ENCODE measurements at places on chromosomes 5 and 9. TPM values are rescaled to one million over a fixed set of nuclear protein-coding genes. Genes with fewer than 3 reads are reported as not detected.

Gene IFNK
- polyA plus RNA-seq = not detected

- no peak for DNase-seq
These were observed 158.5 kb downstream of the TRPM3 start for GRCh38 chr9:70962761-70963440.

- DNase-seq = no peak
These were observed 106.1 kb upstream of the STC2 start for GRCh38 chr5:173434270-173434669.

Gene NUP188
- polyA plus RNA-seq = 36.5 TPM

GRCh38 chr9:32524892-32525708 is 896 bp downstream of the RIGI start:
- no peak for DNase-seq

GRCh38 chr5:74372502-74373064 is 267.9 kb downstream of the ENC1 start:
- no peak for DNase-seq

DNA sequence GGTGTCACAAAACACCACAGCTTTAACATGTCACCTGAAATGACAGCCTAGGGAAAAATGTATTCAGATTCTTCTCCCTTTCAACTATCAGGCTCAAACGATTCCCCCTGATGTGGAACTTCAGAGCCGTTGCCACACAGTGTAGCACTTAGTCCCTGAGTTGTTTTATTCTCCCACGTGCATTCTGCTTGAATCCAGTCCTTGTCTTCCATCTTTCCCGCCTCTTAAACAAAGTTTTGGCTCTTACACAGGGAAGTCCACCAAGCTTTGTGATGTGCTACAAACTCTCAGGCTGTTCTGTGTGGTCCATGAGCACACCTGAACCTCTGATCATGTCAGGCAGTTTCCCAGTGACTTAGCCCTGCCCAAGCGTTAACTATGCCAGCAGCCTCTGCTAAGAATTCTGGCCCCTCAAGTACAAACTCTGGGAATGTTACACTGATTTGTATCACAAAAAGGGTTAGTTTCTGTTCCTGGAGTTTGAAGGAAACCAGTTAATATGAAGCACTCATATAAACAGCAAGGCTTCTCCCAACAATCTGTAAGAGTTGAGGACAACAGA is 45.8 kb upstream of the RNF38 start:
- DNase-seq = no peak

- no peak for DNase-seq
These were observed 416.5 kb upstream of the POU5F2 start for GRCh38 chr5:94157704-94158539.

Gene PDE6A
- 0.11 TPM for polyA plus RNA-seq

Data from left renal cortex interstitium (tissue), 4 donors.